ENCODE measurements at places on chromosomes 6 and 20. TPM values are rescaled to one million over a fixed set of nuclear protein-coding genes. Genes with fewer than 3 reads are reported as not detected.

The ANKRD66 gene
- total RNA-seq = not detected

The PHACTR1 gene
- total RNA-seq = 0.16 TPM

The TMEM170B gene
- 1.0 TPM for total RNA-seq

The JPH2 gene
- 0.16 TPM for total RNA-seq

The CYP21A2 gene
- total RNA-seq = not detected

The PRSS35 gene
- total RNA-seq = 3.7 TPM

The OTOR gene
- not detected for total RNA-seq

The EEF1A2 gene
- total RNA-seq = 1.3 TPM
